Prostate gland (tissue), 2 donors: ENCODE measurements at places on chromosomes 5 and 9. TPM values are rescaled to one million over a fixed set of nuclear protein-coding genes. Genes with fewer than 3 reads are reported as not detected.

GRCh38 chr5:74534397-74535129 is 106.0 kb downstream of the ENC1 start:
- no peak for DNase-seq

- no peak for DNase-seq
Observed at GRCh38 chr9:130245474-130245873, 20.1 kb upstream of the HMCN2 start.

DNA sequence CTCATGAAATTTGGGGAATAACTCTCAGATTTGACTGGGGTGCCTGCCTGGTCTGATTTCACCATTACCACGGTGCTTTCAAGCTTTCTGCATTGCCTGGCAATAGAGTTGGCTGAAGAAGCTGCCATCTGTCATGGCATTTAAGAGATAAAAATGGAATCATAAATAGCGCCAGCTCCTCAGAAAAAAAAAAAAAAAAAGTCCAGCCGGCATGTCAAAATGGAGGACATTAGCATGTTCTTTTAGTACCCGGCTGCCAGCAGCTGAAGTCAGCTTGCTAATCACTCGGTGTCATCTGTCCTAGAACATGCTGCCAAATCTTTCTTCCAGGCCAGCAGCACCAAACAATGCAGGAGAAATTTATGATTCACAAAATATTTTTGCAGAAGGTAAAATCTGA is 57.7 kb upstream of the CER1 start:
- DNase-seq, result no peak

GRCh38 chr9:6782981-6783380 is 25.2 kb downstream of the KDM4C start:
- DNase-seq, result no peak

DNA sequence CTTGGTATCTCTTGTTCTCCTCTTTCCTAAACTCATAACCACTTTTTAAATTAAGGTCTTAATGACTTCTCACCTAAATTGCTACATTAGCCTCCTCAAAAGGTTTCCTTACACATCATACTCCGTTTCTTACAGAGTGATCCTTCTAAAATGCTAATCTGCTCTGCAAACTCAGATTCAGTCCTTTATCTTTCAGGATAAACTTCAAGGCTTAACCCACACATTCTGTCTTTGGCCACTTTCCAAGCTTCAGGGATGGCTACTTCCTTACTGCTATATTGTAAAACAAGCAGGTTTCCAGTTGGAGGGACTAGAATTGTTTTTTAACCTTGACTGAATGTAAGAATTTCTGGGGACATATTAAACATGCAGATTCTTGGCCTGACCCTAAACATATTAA is 105.5 kb upstream of the CHD1 start:
- DNase-seq, result no peak

DNA sequence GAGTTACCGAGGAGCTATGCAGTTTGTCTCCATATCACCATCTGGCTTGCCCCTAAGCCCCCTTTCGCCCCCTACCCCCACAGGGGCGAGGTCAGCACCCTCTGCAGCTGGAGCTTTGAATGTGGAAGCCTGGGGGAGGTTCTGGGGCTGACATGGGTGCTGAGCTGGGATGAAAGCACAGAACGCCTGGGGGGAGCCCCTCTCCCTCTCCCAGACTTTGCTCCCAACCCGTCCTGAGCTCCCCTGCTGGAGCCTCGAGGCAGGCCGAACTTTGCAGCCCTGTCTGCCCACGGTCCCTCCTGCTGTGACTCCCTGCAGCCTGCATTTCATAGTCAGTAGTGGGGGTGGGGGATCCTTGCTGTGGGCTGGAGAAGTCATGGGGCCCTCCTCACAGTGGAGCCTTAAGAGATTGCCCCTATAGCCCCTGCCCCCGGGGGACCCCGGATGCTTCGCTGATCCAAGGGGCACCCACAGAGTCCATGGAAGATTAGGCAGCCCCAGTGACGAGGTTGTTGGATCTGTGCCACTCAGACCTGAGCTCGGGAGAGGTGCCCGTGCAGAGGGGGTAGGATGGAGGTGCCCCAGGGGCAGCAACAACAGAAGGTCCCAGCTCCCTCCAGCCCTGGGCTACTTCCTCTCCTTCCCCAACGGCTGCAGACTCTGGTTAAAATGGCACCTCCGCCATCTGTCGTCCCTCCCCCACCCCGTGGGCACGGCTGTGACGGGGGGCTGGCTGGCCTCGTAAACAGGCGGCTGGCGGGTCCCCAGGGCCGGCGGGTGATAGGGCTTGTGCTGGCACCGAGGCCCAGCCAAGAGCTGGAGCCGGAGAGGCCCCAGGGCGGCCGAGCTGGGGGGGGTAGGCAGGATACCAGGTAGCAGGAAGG is 162.0 kb downstream of the C9orf50 start:
- DNase-seq, result peak; percentile 46

GRCh38 chr9:12956805-12957204 is 182.0 kb downstream of the LURAP1L start:
- no peak for DNase-seq

DNA sequence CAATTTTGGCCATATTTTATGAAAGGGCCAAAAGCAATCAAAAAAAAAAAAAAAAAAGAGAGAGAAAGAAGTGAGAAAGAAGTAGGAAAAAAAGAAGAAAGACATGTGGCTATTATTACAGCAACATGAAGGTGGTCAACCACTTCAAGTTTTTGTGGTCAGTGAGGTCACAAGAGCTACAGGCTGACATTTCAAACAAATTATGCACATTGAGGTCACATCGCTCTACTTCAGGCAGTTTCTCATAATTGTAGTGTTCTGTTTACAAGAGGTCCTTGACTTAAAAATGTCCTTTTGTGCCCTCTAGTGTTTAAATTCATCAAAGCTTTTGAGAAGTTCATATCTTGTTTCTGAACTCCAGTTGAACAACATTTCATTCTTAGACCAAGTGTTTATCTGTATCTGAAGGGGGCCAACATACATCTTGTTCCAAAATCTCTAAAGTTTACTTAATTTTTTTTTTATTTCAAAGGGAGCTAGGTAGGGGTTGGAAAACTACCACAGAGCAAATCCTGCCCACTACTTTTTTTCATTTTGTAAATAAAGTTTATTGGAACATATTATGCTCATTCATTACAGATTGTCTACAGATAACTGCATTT is 513.1 kb downstream of the PDE4D start:
- peak; percentile 34 for DNase-seq

GRCh38 chr5:93503598-93504067 is 77.4 kb downstream of the NR2F1-AS1 start:
- no peak for DNase-seq

- DNase-seq, result no peak
Observed at GRCh38 chr5:73314395-73315257, 134.0 kb downstream of the FOXD1 start.

DNA sequence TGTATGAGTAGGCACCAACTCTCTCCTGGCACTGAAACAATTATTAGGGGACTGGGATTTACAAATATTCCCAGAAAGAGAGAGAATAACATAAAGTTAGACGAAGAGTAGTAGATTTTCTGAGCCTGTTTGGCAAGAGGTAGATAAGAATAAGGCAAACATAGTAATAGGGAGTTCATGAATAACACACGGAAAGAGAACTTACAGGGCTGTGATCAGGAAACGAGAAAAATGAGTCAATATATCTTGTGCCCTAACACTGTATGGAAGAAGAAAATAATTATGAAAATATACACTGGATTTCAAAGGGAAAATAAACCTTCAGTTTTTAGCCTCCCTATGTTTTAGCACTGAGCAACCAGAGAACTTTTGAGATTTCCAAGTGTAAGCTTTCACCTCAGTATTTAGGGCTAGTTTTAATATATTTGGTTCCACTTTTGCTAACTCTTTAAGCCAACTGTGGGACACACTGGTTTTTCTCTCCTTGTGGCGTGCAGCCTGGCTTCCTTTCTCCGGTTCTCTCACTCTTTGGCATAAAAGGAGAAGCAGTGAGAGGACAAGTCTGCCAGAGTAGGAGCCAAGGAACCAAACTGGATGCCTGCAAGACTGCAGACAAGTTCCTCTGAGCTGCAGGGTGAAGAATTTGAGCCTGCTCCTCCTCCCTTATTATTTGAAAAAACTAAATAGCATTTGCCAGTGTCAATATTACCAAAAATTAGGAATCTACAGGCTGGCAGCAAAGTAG is 6.6 kb upstream of the KCNN2 start:
- DNase-seq, result no peak

DNA sequence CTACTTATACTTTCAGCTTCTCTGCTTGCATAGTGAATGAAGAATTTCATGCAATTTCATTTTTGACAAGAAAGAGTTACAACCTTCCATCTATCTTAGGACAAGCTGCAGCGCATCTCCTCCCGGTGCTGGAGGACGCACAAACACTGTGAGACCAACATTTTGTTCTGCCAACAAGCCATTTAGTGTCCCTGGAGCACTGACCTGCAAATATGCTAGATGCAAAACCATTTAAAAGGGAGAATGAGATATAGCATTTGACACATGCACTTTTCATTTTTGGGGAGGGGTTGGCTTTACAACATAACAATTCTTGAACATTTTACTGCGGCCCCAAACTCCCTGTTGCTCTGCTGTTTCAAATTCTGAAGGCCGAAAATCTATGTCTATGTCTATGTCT is 127.2 kb upstream of the SLC30A5 start:
- no peak for DNase-seq

DNA sequence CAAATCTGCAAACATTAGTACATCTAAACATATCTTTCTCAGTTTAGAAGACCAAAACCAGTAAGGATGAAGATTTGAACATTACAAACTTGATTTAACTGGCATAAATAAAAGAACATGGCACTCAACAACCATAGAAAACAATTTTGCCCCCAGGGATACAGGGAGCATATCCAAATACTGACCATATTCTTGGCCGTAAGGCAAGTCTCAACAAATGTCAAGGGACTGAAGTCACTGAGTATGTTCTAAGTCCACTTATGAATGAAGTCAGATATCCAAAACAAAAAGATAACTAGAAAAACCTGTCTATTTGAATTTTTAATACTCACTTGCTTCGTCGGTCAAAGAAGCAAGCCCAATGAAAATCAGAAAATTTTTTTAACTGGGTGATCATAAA is 14.1 kb downstream of the FEM1C start:
- DNase-seq, result no peak

DNA sequence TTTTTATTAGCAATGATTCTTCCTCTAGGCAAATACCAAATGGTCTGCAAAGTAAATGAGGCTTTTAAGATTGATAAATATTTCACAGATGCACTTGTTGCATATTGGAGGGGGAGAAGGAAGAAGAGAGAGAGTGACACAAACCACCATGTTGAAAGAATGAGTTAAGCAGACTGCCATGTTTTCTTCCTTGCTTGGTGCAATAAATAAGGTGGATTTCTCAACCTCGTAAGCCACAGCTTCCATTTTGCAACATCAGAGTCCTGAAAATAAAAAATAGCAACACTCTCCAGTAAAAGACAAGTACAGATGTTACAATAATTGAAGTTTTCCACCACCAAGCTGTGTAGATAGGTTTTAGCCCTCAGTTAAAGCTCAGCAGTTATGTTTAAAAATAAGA is 202.9 kb downstream of the SGCD start:
- no peak for DNase-seq

GRCh38 chr5:127223256-127223974 is 67.2 kb upstream of the MEGF10 start:
- no peak for DNase-seq

DNA sequence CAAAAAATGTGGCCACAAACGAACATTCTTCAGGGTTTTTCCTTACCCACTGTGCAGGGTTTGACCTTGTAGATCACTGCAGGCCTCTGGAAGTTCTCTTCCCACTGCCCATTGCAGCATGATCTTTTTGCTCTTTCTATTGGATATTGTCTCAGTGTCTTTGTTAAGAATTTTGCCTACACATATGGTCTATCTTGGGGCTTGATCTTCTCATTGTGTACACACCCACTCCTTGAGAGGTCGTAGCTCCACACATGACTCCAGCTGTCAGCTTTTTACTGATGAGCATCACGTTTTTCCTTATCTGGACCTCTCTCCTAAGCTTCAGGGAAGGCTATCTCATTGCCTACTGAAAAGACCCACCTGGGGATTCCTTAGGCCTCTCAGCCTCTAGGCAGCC is 3.0 kb upstream of the GLRX start:
- DNase-seq, result no peak

DNA sequence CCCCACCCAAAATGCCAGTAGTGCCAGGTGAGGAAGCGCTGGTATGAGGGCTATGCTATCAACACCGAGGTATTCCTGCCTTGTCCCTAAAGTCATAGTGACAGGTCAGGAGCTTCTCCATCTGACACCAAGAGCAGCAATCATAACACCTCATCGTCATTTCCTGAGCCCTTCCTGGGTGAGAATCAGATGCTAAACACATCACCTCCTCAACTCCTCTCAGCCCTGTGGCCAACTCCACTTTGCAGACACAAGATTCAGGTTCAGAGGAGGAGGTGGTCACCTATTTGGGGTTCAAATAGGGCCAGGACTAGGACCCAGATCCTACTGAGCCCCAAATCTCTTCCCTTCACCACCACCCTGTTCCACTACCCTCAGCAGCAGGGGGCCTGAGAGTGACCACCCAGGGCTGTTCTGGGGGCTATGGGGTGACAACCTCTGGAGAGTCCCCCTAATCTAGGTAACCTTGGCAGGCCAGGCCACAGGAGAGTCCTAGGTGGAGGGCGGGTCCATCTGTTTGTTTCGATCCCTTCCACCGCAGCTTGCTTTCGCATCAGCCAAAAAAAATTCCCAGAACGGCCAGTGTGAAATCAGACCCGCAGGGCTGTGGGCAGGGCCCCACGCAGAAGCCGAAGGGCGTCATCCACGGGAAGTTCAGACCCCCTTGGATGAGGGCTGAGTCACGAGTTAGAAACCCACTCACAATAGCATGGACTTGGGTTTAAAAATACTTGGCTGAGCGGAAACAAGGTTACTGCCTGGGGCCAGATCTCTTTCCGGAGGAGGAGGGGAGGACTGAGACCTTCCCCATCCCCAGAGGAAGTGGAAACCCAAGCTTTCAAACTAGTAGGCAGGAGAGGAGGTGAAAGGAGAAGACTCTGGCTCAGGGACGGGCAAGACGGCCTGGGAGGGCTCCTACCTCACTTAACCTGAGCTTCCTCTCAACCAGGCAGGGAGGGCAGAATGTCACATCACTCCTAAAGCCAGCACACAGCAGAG is 8.7 kb downstream of the STK10 start:
- DNase-seq, result no peak

GRCh38 chr9:126150411-126151030 is 176.1 kb upstream of the MVB12B start:
- no peak for DNase-seq

- no peak for DNase-seq
Observed at GRCh38 chr9:128406848-128407391, 13.7 kb upstream of the CERCAM start.

PCDHGA3 gene
- 1.3 TPM for total RNA-seq

ASS1 gene
- total RNA-seq, result 59.4 TPM

PCDHA7 gene
- 0.23 TPM for total RNA-seq

PIK3R1 gene
- total RNA-seq, result 81.2 TPM

RLN2 gene
- 2.3 TPM for total RNA-seq

UGCG gene
- 23.9 TPM for total RNA-seq

PAX5 gene
- 0.11 TPM for total RNA-seq

CARTPT gene
- total RNA-seq, result 5.9 TPM

NPR3 gene
- 23.9 TPM for total RNA-seq

C7 gene
- total RNA-seq, result 68.2 TPM

PPP3R2 gene
- not detected for total RNA-seq

HTR1A gene
- total RNA-seq, result 1.2 TPM
